ENCODE measurements at places on chromosomes 11 and 22. TPM values are rescaled to one million over a fixed set of nuclear protein-coding genes. Genes with fewer than 3 reads are reported as not detected.

DNA sequence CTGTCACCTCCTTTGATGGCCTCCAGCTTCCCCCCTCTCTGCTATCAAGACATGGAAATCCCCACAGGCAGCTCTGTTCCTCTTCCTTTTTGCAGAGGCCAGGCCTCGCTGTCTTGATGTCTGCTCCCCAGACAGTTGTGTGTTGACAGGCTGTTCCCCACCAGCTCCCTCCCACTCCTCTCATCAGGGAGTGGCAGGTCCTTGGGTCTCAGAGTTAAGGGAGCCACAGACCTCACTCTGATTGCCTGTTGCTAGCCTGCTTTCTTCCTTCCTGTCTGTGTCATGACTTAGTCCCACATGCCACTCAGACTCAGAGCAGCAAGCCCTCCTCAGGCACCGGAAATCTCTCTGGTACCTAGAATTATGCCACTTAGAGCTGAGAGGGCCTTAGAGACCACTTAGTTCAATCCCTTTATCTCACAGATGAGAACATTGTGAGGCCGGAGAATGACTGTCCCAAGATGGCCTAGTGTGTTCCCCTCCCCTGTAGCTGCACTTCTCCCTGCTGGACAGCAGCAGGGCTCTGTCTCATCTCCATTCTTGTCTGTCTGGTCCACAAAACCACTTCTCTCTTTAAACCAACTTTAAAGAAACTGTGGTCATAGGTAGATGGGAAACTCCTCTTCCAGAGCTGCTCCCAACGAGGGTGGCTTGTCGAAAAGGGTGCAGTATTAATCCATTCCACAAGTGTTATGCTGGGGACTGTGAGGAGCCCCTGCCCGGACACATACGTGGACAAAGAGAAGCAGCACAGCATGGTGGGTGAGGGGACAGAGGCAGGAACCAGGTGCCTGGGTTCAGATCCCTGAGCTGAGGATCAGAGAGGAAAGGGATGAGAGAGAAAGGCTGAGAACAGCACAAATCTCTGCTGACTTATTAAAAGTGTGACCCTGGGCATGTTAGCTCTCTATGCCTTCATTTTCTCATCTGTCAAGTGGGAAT lies 4.2 kb downstream of the AMPD3 start:
- H3K4me1 ChIP-seq = peaks cover 2% of the 10 kb centered on the region
- no peak overlapping the region for H3K4me3 ChIP-seq
- H3K36me3 ChIP-seq = no peaks in the 10 kb centered on the region
- H3K27me3 ChIP-seq = peaks cover 2% of the 10 kb centered on the region
- no peak for DNase-seq

The SLC16A8 gene
- not detected for total RNA-seq

GRCh38 chr11:45180848-45181192 lies 34.4 kb downstream of the PRDM11 start:
- no peaks in the 10 kb centered on the region for H3K27me3 ChIP-seq
- H3K27ac ChIP-seq = peak overlapping the region; percentile 46
- no peak overlapping the region for H3K4me3 ChIP-seq

- H3K27me3 ChIP-seq = no peaks in the 10 kb centered on the region
- DNase-seq = no peak
- H3K4me3 ChIP-seq = no peak overlapping the region
- no peaks in the 10 kb centered on the region for H3K36me3 ChIP-seq
- no peak overlapping the region for H3K27ac ChIP-seq
These were observed 9.4 kb downstream of the TRIM29 start for GRCh38 chr11:120128392-120129119.

DNA sequence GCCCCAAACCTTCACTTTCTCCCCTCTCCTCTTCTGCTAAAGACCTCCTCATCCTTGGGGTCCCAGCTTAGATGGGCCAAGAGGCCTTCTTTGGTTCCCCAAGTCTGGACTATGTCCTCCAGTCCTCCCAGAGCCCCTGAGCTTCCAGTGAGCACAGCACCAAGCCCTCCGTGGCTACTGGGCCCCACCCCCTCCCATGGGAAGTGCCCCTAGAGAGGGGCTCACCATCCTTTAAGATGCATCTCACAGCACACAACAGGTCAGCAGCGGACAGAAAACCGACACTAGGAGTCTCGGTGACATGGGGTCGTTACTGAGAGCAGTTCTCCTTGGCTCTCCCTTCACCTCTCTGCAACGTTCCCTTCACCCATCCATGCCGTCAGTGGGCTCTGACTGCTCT lies 2.7 kb downstream of the LRRC32 start:
- H3K4me3 ChIP-seq = peak overlapping the region; percentile 20
- H3K36me3 ChIP-seq = peaks cover 14% of the 10 kb centered on the region
- H3K4me1 ChIP-seq = peaks cover 72% of the 10 kb centered on the region
- H3K27me3 ChIP-seq = no peaks in the 10 kb centered on the region
- H3K27ac ChIP-seq = no peak overlapping the region
- no peak for DNase-seq

The RIMBP3C gene
- not detected for total RNA-seq

DNA sequence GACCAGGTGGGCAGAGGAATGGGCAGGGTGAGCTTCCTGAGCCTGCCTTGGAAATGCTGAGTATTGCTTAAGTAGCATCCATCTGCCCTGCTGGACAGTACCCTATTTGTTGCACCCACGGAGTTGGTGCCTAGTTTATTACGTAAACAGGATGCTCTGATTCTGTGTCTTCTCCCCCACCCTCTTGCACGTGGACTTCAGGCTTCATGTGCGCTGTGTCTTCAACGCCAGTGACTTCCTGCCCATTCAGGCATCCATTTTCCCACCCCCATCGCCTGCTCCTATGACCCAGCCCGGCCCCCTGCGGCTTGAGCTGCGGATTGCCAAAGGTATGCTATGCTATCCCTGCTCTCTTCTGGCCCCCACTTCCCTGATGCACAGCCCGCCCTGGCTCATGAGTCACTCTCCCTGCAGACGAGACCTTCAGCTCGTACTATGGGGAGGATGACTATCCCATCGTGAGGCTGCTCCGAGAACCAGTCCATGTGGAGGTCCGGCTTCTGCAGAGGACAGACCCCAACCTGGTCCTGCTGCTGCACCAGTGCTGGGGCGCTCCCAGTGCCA lies 5.7 kb downstream of the ZP1 start:
- H3K27me3 ChIP-seq = no peaks in the 10 kb centered on the region
- H3K27ac ChIP-seq = no peak overlapping the region
- H3K36me3 ChIP-seq = no peaks in the 10 kb centered on the region
- no peak overlapping the region for H3K4me3 ChIP-seq
- H3K4me1 ChIP-seq = no peaks in the 10 kb centered on the region

The TMEM109 gene
- total RNA-seq = 192 TPM

- no peaks in the 10 kb centered on the region for H3K4me1 ChIP-seq
- H3K27ac ChIP-seq = no peak overlapping the region
- H3K4me3 ChIP-seq = no peak overlapping the region
- no peak for DNase-seq
These were observed 42.4 kb upstream of the DMC1 start for GRCh38 chr22:38612217-38613006.

The PKDREJ gene
- not detected for total RNA-seq

GRCh38 chr22:24247011-24247507 lies 2.2 kb upstream of the GGT5 start:
- peak overlapping the region; percentile 0 for H3K27ac ChIP-seq
- H3K27me3 ChIP-seq = no peaks in the 10 kb centered on the region
- DNase-seq = no peak
- no peaks in the 10 kb centered on the region for H3K36me3 ChIP-seq

- H3K4me1 ChIP-seq = no peaks in the 10 kb centered on the region
- no peak overlapping the region for H3K4me3 ChIP-seq
- H3K36me3 ChIP-seq = no peaks in the 10 kb centered on the region
These were observed 475.1 kb upstream of the CNTN5 start for GRCh38 chr11:98545544-98546175.

The KDM4E gene
- total RNA-seq = not detected

- no peak for DNase-seq
- H3K27me3 ChIP-seq = no peaks in the 10 kb centered on the region
- no peaks in the 10 kb centered on the region for H3K4me1 ChIP-seq
- no peak overlapping the region for H3K4me3 ChIP-seq
- H3K36me3 ChIP-seq = no peaks in the 10 kb centered on the region
- no peak overlapping the region for H3K27ac ChIP-seq
These were observed 58.8 kb downstream of the ISX start for GRCh38 chr22:35124691-35125219.

GRCh38 chr11:94545264-94546161 lies 1.8 kb downstream of the FUT4 start:
- DNase-seq = no peak
- peaks cover 2% of the 10 kb centered on the region for H3K27me3 ChIP-seq
- H3K36me3 ChIP-seq = no peaks in the 10 kb centered on the region
- H3K4me1 ChIP-seq = peaks cover 12% of the 10 kb centered on the region

GRCh38 chr11:122744357-122744756 lies 88.8 kb downstream of the UBASH3B start:
- no peak overlapping the region for H3K4me3 ChIP-seq
- H3K36me3 ChIP-seq = no peaks in the 10 kb centered on the region
- peaks cover 15% of the 10 kb centered on the region for H3K4me1 ChIP-seq
- no peak overlapping the region for H3K27ac ChIP-seq
- no peaks in the 10 kb centered on the region for H3K27me3 ChIP-seq

- no peaks in the 10 kb centered on the region for H3K27me3 ChIP-seq
- no peak overlapping the region for H3K4me3 ChIP-seq
- H3K4me1 ChIP-seq = peaks cover 23% of the 10 kb centered on the region
- DNase-seq = no peak
- H3K36me3 ChIP-seq = no peaks in the 10 kb centered on the region
These were observed 10.8 kb downstream of the OR51B6 start for GRCh38 chr11:5362017-5362625.

The ISX gene
- not detected for total RNA-seq

GRCh38 chr11:117107701-117108590 lies 9.7 kb upstream of the SIK3 start:
- H3K27me3 ChIP-seq = no peaks in the 10 kb centered on the region
- DNase-seq = no peak
- no peak overlapping the region for H3K4me3 ChIP-seq
- no peaks in the 10 kb centered on the region for H3K4me1 ChIP-seq
- H3K27ac ChIP-seq = no peak overlapping the region

DNA sequence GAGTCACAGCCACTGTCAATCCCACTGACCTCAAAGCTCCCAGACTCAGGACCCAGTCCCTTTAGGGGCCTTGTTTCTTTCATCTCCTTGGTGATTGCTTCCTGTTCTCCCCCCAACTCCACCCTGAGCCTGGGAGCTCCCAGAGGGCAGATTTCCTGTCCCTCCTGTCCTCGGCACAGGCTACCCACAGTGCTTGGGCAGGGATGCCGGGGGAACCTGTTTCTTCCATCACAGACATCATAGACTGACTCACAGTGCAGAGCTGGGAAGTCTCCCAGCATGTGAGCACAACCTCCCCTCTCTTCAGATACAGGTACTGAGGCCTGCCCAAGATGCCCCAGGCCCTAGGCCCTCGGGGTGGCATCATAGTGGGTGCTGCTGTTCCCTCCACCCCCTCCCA lies 16.6 kb downstream of the TRIM29 start:
- H3K27ac ChIP-seq = no peak overlapping the region
- H3K4me1 ChIP-seq = no peaks in the 10 kb centered on the region
- H3K27me3 ChIP-seq = no peaks in the 10 kb centered on the region
- no peaks in the 10 kb centered on the region for H3K36me3 ChIP-seq

GRCh38 chr11:64571050-64571409 lies 20.0 kb upstream of the SLC22A12 start:
- DNase-seq = no peak
- H3K27ac ChIP-seq = no peak overlapping the region
- H3K36me3 ChIP-seq = no peaks in the 10 kb centered on the region
- peaks cover 8% of the 10 kb centered on the region for H3K27me3 ChIP-seq
- no peaks in the 10 kb centered on the region for H3K4me1 ChIP-seq

The IL18 gene
- 1.5 TPM for total RNA-seq

DNA sequence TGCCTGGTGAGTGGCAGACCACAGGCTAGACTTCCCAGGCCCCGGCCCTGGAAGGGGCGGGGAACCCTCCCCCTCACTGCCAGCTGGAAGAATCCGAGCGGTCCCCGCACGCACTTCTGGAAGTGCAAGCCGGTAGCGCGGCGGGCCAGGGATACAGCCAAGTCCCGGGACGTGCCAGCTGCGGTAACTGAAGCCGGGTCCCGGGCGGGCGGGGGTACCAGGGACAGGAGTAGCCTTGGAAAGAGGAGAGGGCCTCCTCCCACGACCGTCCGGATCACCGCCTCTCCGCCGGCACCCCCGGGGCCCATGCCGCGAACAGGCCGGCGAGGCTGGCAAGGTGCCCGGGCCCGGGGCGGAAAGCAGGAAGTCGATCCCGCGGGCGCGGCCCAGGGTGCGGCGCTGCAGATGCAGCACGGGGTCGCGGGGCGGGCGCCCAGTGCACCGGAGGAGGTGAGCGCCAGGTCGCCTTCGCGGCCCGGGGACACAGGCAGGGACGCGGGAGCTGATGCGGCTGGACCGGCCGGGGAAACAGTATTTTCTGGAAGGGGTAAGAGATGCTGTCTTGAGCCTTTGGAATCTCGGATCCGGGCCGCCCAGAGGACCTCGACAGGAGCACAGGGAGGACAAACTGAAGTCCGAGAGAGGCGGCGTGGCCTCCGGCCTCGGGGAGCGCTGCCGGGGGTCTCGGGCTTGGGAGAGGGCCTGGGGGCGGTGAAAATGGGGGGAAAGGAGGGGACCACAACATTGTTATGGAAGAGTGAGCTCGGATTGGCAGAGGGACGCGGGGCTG lies 783 bp upstream of the SLC35C1 start:
- H3K4me3 ChIP-seq = peak overlapping the region; percentile 70
- no peaks in the 10 kb centered on the region for H3K27me3 ChIP-seq
- peaks cover 36% of the 10 kb centered on the region for H3K4me1 ChIP-seq
- DNase-seq = peak; percentile 42

The SLC25A18 gene
- total RNA-seq = not detected

- H3K4me1 ChIP-seq = no peaks in the 10 kb centered on the region
- no peak overlapping the region for H3K4me3 ChIP-seq
- no peaks in the 10 kb centered on the region for H3K27me3 ChIP-seq
These were observed 676.8 kb downstream of the OPCML start for GRCh38 chr11:132855516-132855915.

GRCh38 chr22:22684580-22685561 lies 40.5 kb downstream of the GGTLC2 start:
- H3K4me1 ChIP-seq = no peaks in the 10 kb centered on the region
- no peaks in the 10 kb centered on the region for H3K36me3 ChIP-seq
- no peak overlapping the region for H3K4me3 ChIP-seq
- H3K27ac ChIP-seq = no peak overlapping the region

DNA sequence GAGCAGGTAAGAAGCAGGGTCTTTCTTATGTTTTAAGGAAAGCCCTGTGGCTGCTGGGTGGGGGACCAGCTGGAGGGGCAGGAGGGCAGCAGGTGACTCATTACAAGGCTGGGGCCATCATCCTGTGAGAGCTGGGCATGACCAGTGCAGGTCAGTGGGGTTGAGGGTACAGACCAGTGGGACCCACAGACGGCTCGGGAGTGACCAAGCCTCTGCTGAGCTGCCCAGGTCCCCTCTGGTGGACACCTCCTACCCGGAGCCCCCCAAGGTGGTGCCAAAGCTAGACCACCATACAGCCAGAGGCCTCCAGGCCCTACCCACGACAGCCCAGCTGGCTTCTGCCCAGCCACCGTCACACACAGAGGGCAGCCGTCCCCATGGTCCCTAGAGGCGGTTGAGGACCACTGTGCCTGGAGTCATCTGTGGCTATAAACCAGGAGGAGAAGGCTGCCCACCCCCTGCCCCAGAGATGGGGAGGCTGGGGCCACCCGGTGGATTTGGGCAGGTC lies 670 bp downstream of the MYEOV start:
- no peak for DNase-seq
- H3K27me3 ChIP-seq = no peaks in the 10 kb centered on the region
- H3K36me3 ChIP-seq = no peaks in the 10 kb centered on the region
- peak overlapping the region; percentile 27 for H3K27ac ChIP-seq
- no peak overlapping the region for H3K4me3 ChIP-seq

- DNase-seq = no peak
- H3K36me3 ChIP-seq = no peaks in the 10 kb centered on the region
- H3K4me3 ChIP-seq = no peak overlapping the region
- H3K27ac ChIP-seq = no peak overlapping the region
- peaks cover 4% of the 10 kb centered on the region for H3K4me1 ChIP-seq
These were observed 17.9 kb upstream of the UVRAG start for GRCh38 chr11:75797116-75797515.

All from endothelial cell of umbilical vein (primary cell).